Tibial artery (tissue), 4 donors: ENCODE measurements at places on chromosomes 3 and 15.

GRCh38 chr15:99621767-99622166 lies 56.0 kb downstream of the MEF2A start:
- H3K4me3 ChIP-seq: no peak overlapping the region
- DNase-seq: no peak
- no peaks in the 10 kb centered on the region for H3K36me3 ChIP-seq
- no peaks in the 10 kb centered on the region for H3K27me3 ChIP-seq

GRCh38 chr15:86615816-86616215 lies 536.1 kb downstream of the AGBL1 start:
- no peaks in the 10 kb centered on the region for H3K4me1 ChIP-seq
- no peaks in the 10 kb centered on the region for H3K27me3 ChIP-seq
- no peak overlapping the region for H3K27ac ChIP-seq
- no peak overlapping the region for H3K4me3 ChIP-seq

- no peaks in the 10 kb centered on the region for H3K4me1 ChIP-seq
- no peaks in the 10 kb centered on the region for H3K36me3 ChIP-seq
- DNase-seq: peak; percentile 28
- no peak overlapping the region for H3K27ac ChIP-seq
These were observed 56.3 kb downstream of the APBA2 start for GRCh38 chr15:28942046-28942445.

DNA sequence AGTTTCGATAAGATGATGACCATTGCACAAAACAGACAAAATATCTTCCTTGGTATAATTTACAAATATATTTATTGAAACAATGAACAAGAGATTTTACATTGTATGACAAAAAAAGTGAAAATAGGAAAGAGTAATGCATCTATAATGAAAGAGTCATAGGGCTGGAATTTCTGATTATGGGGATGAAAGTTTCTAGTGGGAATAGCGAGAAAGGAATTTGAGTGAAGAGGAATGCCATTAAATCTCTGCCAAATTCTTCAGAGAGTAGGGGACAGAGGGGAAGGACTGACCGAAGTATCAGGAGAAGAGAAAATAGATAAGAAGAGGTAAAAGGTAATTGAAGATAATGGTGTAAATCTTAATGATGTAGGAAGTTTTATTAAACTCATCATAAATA lies 125.4 kb downstream of the VGLL3 start:
- no peaks in the 10 kb centered on the region for H3K27me3 ChIP-seq
- no peaks in the 10 kb centered on the region for H3K36me3 ChIP-seq
- no peak for DNase-seq
- H3K4me1 ChIP-seq: no peaks in the 10 kb centered on the region
- H3K27ac ChIP-seq: no peak overlapping the region

GRCh38 chr15:35713733-35714132 lies 167.8 kb upstream of the DPH6 start:
- H3K4me1 ChIP-seq: no peaks in the 10 kb centered on the region
- H3K27ac ChIP-seq: no peak overlapping the region
- DNase-seq: no peak
- no peaks in the 10 kb centered on the region for H3K27me3 ChIP-seq
- no peaks in the 10 kb centered on the region for H3K36me3 ChIP-seq
- no peak overlapping the region for H3K4me3 ChIP-seq

- H3K4me1 ChIP-seq: no peaks in the 10 kb centered on the region
- no peaks in the 10 kb centered on the region for H3K36me3 ChIP-seq
- H3K4me3 ChIP-seq: no peak overlapping the region
- no peak for DNase-seq
These were observed 15.7 kb upstream of the CFAP161 start for GRCh38 chr15:81118361-81118760.

DNA sequence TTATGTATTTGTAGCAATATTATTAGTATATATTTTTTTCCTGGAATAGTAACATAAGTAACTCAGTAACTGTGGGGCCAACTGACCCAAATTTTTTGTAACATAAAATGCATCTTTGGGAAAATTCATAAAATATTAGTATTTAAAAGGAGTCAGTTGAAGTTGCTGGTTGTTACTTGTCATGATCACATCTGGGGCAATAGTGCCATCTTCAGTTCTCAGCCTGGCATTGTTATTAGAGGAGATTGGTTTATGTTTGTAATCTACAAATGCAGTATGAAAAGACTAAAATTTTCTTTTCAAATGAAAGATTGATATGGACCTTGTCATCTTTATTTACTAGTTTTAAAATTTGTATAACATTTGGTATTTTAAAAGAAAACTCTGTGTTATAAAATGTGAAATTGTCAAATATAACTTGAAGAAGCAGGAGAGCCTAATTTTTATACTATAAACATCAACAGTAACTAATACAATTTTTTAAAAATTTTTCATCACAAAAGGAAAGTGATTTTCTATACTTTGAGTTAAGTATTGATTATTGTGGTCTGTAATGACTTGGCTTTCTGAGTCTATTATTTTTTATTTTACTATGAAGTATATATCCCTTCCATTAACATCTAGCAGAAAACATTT lies 38.8 kb upstream of the MLF1 start:
- H3K27me3 ChIP-seq: no peaks in the 10 kb centered on the region
- H3K27ac ChIP-seq: no peak overlapping the region
- H3K4me3 ChIP-seq: no peak overlapping the region
- H3K36me3 ChIP-seq: no peaks in the 10 kb centered on the region

DNA sequence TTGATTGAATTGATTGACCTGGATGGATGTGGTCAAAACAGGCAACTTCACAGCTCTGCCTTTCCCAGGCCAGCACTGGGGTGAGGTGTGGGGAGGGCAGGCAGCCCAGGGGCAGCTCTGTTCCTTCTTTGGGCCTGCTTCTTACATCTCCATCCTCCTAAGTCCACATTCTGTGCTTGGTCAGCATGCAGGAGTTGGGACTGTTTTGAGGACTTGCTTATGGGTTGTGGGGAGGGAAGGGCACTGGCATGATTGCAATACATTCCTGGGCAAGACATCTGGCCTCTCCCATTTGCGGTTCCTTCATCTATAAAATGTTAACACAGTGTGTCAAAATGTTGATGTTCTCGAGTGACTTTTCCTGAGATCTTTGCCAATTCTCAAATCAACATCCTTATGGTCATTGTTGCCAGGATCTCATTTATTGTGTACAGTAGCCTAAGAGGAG lies 84.1 kb downstream of the ST6GAL1 start:
- H3K27ac ChIP-seq: peak overlapping the region; percentile 52
- no peaks in the 10 kb centered on the region for H3K27me3 ChIP-seq
- peaks cover 22% of the 10 kb centered on the region for H3K4me1 ChIP-seq
- no peak overlapping the region for H3K4me3 ChIP-seq

GRCh38 chr3:128753715-128754114 lies 27.7 kb downstream of the RAB7A start:
- no peaks in the 10 kb centered on the region for H3K36me3 ChIP-seq
- no peaks in the 10 kb centered on the region for H3K27me3 ChIP-seq
- no peak for DNase-seq
- no peak overlapping the region for H3K27ac ChIP-seq
- H3K4me1 ChIP-seq: peaks cover 23% of the 10 kb centered on the region
- no peak overlapping the region for H3K4me3 ChIP-seq

DNA sequence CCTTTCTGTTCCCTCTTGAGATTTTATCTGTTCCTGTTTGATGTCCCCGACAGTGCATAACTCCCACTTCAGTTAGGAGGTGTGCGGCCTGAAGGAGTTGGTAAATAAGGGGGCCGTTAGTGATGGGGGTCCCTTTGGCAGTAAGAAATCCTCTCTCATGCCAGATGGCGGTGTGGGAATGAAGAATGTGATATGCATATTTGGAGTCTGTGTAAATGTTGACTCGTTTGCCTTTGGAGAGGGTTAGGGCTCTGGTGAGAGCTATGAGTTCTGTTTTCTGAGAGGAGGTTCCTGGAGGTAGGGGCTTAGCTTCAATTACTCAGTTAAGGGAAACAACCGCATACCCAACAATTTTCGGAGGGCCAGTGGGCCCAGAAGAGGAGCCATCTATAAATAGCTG lies 38.8 kb upstream of the RNF7 start:
- H3K36me3 ChIP-seq: no peaks in the 10 kb centered on the region
- H3K4me1 ChIP-seq: no peaks in the 10 kb centered on the region
- H3K27me3 ChIP-seq: no peaks in the 10 kb centered on the region
- no peak overlapping the region for H3K4me3 ChIP-seq

DNA sequence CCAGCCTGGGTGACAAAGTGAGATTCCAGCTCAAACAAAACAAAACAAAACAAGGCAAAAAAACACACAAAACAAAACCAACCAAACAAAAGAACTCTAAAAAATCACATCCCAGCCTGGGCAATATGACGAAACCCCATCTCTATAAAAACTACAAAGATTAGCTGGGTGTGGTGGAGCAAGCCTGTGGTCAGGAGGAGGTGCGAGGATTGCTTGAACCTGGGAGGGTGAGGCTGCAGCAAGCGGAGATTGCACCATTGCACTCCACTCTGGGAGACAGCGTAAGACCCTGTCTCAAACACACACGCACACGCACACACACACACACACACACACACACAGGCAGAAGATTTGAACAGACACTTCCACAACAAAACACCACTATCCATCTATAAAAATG lies 99.6 kb downstream of the SHQ1 start:
- DNase-seq: no peak
- H3K4me1 ChIP-seq: no peaks in the 10 kb centered on the region
- no peaks in the 10 kb centered on the region for H3K36me3 ChIP-seq
- H3K27ac ChIP-seq: no peak overlapping the region
- H3K27me3 ChIP-seq: no peaks in the 10 kb centered on the region

- DNase-seq: no peak
- no peak overlapping the region for H3K27ac ChIP-seq
- no peaks in the 10 kb centered on the region for H3K36me3 ChIP-seq
These were observed 16.3 kb upstream of the CSRNP1 start for GRCh38 chr3:39169712-39170111.

DNA sequence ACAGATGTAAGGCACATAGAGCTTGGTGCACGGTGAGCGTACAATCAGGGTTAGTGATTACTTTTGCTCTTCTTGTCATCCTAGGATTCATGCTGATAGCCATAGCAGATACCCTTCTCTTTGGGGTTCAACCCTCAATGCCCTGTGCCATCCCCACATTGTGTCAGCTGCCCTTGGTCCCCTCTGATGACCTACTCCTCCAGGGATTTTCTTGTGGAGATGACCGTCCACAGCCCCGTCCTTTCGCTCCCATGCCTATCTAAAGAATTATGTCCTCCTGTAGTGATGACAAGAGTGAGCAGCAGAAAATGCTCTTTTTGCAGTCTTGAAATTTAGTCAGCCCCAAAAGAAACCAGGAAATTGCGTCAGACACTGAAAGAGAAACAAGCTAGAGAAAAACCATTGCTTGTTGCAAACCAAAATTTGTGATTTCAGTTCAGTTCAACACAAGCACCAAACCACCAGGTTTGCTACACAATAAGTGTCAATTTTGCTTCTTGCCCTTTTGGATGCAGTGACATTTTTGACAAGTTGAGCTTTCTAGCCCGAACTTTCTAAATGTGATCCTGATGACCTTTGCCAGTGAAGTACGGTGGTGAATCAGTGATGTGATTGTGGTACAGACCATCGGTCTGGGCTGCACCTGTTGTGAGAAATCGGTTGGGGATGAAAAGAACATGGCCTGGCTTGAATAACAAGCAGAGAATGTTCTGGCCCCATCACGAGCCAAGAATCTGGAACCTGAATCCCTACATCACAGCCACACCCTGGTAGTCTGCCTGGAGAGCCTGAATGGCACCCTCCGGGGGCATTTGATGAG lies 41.3 kb downstream of the CMTM7 start:
- no peak overlapping the region for H3K4me3 ChIP-seq
- no peak for DNase-seq
- no peaks in the 10 kb centered on the region for H3K36me3 ChIP-seq
- H3K4me1 ChIP-seq: no peaks in the 10 kb centered on the region
- H3K27me3 ChIP-seq: no peaks in the 10 kb centered on the region

DNA sequence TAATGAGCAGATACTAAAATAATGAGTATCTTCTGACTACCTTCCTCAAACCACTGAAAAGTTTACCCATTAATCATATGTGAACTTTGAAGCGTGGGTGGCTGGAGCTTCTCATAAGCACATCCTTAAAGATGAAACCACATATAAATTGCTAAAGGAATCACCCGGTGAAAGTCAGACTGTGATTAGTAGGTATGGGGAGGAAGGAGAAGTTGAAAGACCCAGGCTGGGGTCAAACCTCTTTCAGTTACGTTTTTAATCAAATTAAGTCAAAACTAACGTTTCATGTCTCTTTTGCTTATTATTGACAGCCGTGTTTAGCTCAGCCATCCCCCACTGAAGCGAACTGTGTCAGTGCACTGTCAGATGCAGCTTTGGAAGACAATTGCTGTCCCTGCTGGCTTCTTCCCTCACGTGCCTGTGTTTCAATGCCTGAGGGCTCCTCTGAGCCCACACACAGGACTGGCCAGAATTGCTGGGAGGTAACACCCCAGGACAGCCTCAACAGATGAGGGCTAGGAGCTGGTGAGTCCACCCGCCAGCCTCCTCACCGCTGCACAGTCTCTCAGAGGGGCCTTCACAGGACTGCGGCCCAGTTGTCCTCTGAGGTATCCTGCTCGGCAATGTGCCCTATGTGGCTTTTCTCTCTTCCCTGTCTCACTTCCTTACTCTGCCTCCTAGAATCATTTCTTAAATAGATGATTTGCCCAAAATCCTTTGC lies 29.3 kb upstream of the SH3BP5 start:
- H3K4me1 ChIP-seq: no peaks in the 10 kb centered on the region
- peak overlapping the region; percentile 48 for H3K27ac ChIP-seq
- no peaks in the 10 kb centered on the region for H3K36me3 ChIP-seq
- DNase-seq: no peak

GRCh38 chr15:82093774-82094211 lies 48.0 kb upstream of the MEX3B start:
- DNase-seq: no peak
- H3K4me1 ChIP-seq: no peaks in the 10 kb centered on the region
- no peak overlapping the region for H3K27ac ChIP-seq
- no peak overlapping the region for H3K4me3 ChIP-seq
